ENCODE measurements at places on chromosomes 5 and 9.
A peak's percentile ranks its signal among the peaks of the same experiment; 100 is the strongest.

DNA sequence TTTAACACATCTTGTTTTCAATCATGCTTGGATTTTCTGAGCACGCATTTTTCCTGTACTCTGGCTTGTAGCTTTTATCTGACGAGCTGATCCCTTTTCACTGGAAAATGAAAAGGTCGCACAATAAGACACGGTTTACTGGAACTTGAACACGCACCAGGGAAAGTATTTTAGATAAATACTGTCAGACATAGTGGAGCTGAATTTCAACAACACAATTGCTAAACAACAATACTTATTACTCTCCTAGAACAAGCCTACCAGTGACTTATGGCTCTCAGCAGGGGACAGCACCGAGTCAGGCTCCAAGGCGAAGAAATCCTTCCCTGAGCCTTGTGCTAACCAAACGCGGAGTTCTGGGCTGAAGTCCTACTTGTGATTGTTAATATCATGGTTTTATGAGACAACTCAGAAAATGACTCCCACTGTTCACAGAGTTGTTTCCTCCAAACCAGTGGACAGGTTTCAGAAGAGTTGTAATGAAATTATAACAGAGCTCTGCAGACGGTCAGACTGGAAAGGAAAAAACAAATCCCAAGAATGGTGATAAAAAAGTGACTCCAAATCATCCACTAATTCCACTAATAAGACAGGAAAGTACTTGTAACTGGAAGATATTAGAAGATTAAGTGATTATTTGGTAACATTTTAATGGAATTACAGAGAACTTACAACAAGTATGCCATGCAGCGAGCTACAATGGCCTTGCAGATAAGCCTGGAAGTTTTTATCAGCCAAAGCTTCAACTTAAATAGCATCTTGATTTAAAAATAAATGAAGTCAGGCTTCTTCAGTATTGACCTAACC lies 359.6 kb downstream of the EBF1 start:
- no peak for DNase-seq

- no peak for DNase-seq
Observed at GRCh38 chr5:57232293-57233033, 58.6 kb downstream of the GPBP1 start.

GRCh38 chr9:120398286-120398685 lies 181.7 kb downstream of the CDK5RAP2 start:
- no peak for DNase-seq

GRCh38 chr9:130483371-130483971 lies 38.7 kb downstream of the ASS1 start:
- DNase-seq = no peak

DNA sequence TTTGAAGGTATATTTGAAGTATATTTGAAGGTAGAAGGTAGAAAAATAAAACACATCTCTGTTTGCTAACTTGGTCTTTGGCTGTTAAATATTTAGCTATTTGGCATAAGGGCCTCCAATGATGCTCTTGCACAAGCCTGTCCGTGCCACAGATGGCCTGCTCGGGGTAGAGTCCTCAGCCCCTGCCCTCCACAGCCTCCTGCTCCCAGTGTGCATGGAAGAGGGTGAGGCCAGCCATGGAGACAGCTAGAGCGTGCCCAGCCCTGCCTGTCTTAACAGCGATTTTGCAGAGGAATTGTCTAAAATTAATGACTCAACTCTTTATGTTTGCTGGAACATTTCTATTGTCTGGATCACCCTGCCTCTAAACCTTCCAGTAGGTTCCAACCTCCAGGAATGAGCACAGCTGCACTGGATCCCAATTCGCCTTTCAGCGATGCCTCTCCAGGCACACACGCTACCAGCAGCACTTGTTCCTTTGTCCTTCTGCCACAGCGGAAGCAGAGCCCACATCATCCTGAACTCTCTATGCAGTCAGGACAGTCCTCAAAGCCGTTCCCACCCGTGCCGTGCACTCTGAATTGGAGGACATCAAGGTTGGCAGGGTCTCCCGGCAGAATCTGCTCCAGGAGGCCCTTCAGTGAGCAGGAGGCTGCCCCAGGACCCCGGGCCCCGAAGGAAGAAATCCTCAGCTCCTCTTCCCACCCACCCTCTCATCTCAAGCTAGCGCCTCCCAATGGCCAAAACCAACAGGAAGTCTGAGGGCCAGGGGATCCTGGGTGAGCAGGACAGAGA lies 254.0 kb upstream of the IRX1 start:
- no peak for DNase-seq

GRCh38 chr5:21263361-21263760 lies 1275.4 kb upstream of the CDH18 start:
- no peak for DNase-seq

DNA sequence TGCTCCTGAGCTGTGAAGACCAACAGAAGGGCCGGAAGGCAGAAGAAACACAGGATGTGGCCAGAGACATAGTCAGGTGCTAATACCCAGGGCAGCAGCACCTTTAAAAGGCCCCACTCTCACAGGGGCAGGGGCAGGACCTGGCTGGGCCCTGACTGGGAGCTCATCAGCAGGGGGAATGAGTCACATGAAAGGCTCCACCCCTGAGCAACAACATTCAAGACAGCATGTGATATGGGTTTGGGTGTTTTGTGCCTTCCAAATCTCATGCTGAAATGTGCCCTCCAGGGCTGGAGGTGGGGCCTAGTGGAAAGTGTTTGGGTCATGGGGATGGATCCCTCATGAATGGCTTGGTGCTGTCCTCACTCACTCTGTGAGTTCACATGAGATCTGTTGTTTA lies 181.7 kb downstream of the ERCC6L2 start:
- DNase-seq = no peak

GRCh38 chr9:17083258-17083657 lies 51.6 kb upstream of the CNTLN start:
- DNase-seq = no peak

DNA sequence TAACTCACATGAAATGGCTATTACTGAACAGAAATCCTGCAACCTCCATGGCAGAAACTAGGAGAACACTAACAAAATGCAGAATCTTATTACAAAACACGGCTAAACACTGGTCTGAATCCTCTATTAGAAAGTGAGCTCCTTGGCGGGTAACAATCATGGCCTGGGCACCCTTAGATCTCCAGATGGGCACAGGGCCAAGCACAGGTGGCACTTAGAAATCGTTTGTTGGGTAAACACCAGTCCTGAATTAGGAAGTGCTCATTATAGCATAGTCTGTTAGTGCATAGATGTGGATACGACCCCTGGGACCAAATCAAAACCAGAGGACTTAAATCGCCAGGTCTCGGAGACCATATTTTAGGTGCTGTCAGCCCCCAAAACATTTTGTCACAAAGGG lies 14.4 kb downstream of the VDAC1 start:
- DNase-seq = no peak

DNA sequence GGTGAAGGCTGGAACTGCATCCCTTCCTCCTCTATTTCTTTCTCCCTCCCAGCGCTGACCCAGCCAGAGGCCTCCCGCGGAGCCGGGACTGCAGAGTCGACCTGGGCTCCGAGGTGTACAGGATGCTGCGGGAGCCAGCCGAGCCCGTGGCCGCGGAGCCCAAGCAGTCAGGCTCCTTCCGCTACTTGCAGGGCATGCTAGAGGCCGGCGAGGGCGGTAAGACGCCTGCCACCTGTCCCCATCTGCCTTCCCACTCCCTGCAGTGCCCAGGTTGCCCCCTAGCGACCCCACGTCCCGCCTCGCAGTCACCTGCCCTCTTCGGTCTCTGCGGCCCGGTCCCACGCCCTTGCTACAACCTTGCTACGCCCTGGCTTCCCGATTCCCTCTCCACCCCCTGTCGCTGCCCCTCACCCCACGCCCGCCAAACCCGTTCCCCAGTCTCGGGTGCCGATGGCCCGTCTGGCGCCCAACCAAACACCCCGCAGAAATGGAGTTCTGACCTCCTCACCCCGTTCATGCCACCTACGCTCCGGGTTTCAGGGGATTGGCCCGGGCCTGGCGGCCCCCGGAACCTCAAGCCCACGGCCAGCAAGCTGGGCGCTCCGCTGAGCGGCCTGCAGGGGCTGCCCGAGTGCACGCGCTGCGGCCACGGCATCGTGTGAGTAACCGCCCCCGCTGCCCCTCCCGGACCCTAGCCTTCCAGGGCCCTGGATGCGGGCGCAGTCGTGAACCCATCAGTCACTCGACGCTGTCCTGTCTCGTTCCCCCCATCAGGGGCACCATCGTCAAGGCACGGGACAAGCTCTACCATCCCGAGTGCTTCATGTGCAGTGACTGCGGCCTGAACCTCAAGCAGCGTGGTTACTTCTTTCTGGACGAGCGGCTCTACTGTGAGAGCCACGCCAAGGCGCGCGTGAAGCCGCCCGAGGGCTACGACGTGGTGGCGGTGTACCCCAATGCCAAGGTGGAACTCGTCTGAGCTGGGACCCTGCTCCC lies 14.1 kb downstream of the PDLIM4 start:
- peak; percentile 30 for DNase-seq

DNA sequence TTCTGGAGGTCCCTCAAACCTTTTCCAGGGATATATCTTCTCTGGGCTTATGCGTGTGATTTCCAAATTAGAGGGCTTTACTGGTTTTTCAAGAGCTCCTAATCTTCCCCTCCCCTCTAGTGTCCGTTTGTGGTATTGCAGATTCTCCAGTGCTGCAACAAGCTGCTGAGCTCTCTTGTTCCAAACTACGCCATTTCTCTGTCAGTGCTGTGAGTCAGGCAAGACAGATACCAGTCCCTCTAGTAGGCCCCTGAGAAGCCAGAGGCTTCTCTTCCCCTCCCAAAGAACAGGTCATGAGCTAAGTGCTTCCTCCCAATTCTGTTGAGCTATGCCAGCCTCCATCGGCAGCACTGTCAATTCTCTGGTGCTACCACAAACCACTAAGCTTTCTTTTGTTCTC lies 149.5 kb downstream of the FANCC start:
- DNase-seq = peak; percentile 45

DNA sequence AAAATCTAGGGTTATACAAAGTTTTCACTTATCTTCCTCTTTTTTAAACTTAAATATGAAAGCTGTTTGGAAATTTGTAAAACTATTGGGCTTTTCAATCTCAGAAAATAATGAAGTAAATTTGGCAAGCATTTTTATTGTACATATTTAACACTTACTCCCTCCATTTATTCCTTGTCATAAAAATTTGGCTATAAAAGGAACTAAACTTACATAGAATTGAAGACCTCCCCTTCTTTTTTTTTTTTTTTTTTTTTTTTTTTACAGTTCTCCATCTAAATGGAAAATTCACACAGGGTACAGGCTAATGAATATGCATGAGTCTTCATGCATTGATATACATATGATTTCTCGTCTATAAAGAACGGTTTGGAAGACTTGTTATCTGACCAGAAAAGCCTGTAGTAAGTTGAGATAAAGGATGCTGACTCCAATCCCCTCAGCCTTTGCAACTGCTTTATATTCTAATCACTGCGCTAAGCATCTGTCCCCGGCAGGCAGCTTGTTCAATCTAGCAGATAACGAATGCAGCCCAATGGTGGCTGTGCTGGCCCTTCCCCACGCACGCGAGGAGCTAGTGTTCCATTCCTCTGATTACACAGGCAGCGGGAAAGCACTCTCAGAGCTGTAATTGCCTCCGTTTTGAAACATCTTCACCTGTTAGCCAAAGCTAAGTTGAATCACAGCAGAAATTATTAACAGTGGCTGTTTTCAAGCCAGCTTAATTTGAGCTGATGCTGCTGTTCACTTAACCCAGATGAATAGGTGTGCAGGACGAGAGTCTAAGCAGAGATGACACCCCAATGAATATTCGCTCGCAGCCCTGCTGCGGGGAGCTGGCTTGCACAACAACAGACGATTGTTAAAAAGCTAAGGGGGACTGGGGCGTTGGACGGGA lies 453.8 kb upstream of the ZNF608 start:
- DNase-seq = no peak

GRCh38 chr9:5448016-5448415 lies 2.3 kb upstream of the CD274 start:
- DNase-seq = no peak

DNA sequence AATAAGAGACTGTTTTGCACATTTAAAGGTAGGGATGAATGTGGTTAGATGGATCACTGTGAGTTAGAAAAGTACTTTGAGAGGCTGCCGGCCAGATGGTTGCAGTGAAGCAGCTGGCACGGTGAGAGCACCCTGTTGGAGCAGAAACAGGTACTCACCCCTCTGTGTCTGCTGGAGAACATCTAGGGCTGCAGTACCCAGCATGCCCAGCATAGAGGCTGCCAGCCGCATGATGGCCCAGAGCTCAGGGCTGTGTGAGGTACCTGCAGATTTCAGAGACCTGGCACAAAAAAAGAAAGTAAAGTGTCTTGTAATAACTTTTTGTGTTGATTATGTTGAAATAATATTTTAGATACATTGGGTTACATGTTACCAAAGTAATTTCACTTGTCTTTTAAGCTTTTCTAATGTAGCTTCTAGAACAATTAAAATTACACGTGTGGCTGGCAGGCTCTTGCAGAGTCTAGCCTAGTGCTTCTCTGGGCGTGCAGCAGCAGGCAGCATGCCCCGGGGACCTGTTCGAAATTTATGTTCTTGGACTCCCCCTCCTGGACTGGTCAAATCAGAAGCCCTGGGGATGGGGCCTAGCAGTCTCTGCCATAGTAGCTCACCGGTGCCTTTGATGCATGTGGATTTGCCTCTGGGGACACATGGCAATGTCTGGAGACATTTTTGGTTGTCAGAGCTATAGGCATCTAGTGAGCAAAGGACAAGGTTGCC lies 11.1 kb downstream of the WDR5 start:
- DNase-seq = no peak

DNA sequence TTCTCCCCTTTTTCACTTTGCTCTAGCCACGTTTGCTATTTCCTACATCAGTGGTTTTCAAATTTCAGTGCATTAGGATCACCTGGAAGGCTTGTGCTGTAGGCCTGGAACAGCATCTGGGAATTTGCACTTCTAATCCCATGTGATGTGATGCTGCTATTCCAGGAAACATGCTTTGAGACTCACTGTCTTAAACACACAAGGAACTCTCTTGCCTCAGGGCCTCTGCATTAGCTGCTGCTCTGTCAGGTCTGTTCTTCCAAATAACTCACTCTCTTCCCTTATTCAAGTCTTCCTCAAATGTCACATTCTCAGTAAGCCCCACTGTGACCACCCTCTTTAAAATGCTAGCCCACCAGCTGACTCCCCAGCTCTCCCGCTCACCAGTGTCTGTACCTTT lies 204.0 kb downstream of the DNAH5 start:
- no peak for DNase-seq

DNA sequence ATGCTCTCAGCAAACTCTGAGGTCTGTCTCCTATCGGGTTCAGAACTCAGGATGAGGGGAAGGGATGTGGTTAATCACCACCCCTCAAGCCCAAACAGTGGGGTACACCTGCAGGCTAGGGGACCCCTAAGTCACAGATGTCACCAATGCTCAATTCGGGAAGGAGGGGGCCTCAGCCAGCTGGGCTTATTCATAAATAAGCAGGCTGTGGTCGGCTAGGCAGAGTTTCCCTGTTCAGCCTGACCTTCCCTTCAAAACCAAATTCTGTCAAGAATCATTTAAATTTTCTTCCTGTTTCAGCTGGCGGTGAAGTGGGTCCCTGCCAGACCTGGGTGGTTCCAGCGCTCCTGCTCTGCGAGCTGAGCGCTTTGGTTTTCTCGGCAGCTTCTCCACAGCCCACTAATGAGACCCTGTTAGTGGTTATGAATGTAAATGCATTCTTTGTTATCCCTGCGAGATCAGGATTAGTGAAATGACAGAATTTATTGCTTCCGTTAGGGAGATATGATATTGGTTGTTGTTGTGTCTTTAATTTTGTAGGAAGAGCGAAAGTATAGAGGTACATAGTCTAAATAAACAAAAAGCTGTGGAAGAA lies 68.3 kb downstream of the AK8 start:
- no peak for DNase-seq

Data from activated CD4-positive, CD25-positive, alpha-beta regulatory T cell treated with anti-CD3 and anti-CD28 coated beads, Interleukin-2, amount 50 U/mL, for 72 hours (primary cell).